Calu3 (cell line): ENCODE measurements at places on chromosomes 13 and 19. TPM values are rescaled to one million over a fixed set of nuclear protein-coding genes. Genes with fewer than 3 reads are reported as not detected.

GRCh38 chr13:95357875-95358274, 56.6 kb upstream of the ABCC4 start:
- no peaks in the 10 kb centered on the region for H3K36me3 ChIP-seq
- no peak overlapping the region for H3K4me3 ChIP-seq
- DNase-seq, result no peak
- no peaks in the 10 kb centered on the region for H3K4me1 ChIP-seq

- no peak for DNase-seq
- H3K4me1 ChIP-seq, result no peaks in the 10 kb centered on the region
- no peaks in the 10 kb centered on the region for H3K36me3 ChIP-seq
- no peak overlapping the region for H3K27ac ChIP-seq
Observed at GRCh38 chr13:75961911-75962310, 325.8 kb downstream of the LMO7 start.

NFIX gene
- 16.4 and 21.9 TPM in 2 replicates for total RNA-seq

GET3 gene
- total RNA-seq, result 52.2 and 53.8 TPM in 2 replicates
